Hepatic stellate cell (primary cell): ENCODE measurements at places on chromosomes 3 and 15.

GRCh38 chr3:47578691-47579632 lies at the start of gene CSPG5:
Gene CSPG5, minus strand, starts transcription at chr3:47578865. Its CDS starts 172 bp downstream, at chr3:47578693.
- no peak for DNase-seq

- no peak for DNase-seq
These were observed 10.6 kb downstream of the ZNF710 start for GRCh38 chr15:90011705-90012104.

- DNase-seq, result no peak
These were observed 136.5 kb downstream of the SYNPR start for GRCh38 chr3:63414607-63415006.

DNA sequence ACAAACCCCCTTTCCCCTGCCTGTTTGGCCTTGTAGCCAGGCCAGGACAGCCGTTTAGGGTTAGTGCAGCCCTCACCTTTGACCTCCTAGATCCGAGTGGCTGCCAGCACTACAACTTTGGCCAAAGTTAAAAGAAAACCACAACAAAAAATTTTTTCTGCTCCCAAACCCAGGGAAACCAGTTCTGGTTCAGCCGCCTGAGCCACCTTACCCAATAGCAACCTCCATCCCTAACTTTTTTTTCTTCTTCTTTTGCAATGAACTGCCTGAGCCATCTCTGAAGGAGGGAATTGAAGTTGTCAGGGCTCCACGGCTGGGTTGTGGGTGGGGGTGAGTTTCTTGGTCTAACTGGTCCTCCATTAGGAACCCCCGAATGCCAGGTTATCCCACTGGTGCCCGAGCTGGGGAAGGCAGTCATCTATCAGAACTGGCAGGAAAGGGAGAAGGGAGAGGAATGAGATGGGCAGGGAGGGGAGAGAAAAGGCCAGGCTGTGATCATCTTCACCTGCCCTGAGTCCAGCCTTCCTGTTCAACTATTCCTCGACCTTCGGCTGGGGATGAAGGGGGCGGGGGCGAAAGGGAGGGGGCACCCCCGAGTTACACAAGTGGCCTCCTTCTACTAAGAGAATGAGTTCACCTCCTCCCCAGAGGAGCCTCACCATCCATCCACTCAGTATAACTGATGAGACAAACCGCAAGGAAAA lies 6.2 kb upstream of the NR2F2 start:
- DNase-seq, result peak; percentile 38

- peak; percentile 26 for DNase-seq
These were observed 85.6 kb upstream of the ACP3 start for GRCh38 chr3:132231633-132232032.

- no peak for DNase-seq
These were observed 600 bp upstream of the USP3 start for GRCh38 chr15:63503739-63504246.

DNA sequence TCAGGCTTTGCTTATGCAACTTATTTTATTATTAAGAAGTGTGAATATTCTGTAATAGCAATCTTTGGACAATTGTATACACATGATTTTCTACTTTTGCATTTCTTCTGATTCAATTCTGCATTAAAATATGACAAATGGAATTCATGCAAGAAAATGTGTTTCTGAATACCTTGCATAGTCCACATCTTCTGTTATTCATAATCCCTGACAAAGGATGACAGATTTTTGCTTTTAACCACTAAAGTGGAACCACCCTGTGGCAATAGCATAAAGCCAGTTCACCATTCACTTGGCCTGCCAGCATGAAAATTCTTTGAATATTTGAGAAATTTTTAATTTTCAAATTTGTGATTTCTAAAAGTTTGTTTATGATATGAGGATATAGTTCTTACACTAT lies 397.0 kb downstream of the ROBO2 start:
- no peak for DNase-seq

GRCh38 chr15:67241132-67241855 lies 13.2 kb downstream of the AAGAB start:
- no peak for DNase-seq

DNA sequence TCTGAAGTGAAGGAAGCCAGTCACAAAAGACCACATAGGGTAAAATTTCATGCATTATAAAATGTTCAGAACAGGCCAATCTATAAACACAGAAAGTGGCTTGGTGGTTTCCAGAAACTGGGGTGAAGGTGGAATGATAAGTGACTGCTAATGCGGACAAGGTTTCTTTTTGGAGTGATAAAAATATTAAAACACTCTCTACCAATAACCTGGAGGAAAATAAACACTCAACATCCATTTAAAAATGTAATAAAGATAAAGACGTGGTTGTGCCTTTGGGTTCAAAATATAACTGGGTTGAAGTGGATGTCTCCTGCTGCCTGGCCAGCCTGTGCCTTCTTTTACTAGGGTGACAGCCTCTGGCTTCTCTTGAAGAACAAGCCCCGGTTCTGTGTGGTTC lies 70.9 kb upstream of the GCNT3 start:
- DNase-seq, result no peak

- DNase-seq, result peak; percentile 92
These were observed 8.2 kb downstream of the SLC6A6 start for GRCh38 chr3:14410503-14411165.

GRCh38 chr15:29698030-29698701 lies 124.1 kb downstream of the TJP1 start:
- peak; percentile 47 for DNase-seq

- DNase-seq, result no peak
These were observed 153.5 kb downstream of the MECOM start for GRCh38 chr3:169509780-169510692.

- DNase-seq, result no peak
These were observed 53.4 kb downstream of the DENND4A start for GRCh38 chr15:65738649-65739048.

DNA sequence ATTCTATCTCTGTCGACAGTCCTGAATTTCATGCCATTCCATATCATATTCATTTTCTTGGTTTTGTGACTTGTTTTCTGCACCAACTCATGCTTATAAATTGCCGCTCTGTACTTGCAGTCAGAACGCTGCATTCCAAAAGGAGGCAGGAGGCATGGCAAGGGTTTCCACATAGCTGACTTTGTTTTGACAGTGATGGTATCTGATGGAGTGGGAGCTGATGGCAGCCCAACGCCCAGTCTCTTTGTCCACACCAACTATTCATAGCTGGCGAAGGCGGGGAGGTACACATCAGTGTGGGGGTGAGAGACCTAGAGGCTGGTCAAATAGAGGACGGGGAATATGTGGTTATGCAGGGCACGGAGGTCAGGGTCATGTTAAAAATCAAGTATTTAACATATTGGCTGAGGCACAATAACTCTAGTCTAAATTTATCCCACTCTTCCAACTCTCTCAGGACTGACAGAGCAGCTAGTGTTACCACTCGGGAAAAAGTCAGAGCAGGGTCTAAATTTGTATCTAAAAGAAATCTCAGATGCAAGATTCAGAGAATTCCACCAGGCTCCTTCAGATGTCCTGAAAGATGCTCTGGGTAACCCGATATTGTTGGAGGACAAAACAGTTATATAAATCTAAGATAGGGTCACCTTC lies 67.8 kb upstream of the ATP13A3 start:
- DNase-seq, result no peak

- no peak for DNase-seq
These were observed 41.1 kb downstream of the FSD2 start for GRCh38 chr15:82764740-82765139.

- no peak for DNase-seq
These were observed 8.7 kb downstream of the SECISBP2L start for GRCh38 chr15:49037546-49037940.
